ENCODE measurements at places on chromosomes 1 and 21.
A peak's percentile ranks its signal among the peaks of the same experiment; 100 is the strongest.

DNA sequence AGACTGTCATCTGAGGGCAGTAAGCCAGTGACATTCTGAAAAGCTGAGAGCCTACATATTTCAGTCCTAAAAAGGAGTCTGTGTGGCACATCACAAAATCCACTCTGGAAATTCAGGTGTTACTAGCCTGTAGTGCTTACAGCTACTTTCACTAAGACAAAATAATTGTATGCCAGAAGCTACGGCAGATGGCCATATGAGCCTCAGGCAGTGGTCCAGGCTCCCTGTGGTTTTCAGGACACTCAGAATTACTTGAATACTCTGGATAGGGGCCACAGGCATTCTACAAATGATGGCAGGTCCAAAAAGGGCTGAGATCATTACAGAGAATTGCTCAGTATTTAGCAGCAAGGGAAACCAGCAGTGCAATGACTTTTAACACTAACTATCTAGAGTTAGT lies 527.1 kb downstream of the MRPL39 start:
- no peak for DNase-seq

DNA sequence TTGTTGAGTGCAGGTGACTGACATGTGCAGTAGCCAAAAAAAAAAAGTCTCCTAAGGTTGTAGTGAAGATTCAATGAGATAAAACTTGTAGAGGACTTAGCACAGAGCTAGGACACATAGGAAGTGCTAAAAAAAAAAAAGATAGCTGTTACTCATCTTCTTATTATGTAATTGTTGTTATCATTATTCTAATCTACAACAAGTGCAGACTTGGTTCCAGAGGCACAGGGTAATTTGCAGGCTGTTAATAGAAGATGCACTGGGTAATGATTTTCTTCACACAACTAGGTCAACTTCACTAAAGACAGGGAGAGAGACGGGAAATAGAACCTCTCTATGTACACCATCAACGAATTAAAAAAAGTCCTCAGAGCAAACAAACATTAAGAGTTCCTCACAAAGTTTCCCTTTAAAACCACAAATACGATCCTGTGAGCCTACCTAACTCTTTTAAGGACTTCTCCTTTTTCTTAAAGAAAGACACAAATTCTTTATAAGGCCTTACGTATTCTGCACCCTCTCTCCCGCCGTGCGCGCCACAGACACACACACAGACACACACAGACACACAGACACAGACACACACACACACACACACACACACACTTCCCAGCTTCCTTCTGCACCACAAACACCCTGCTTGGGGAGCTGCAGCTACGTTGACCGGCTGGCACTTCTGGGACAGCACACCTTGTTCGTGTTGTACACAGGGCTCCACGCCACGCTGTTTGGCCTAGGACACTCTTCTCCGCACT lies 49.8 kb upstream of the GADD45A start:
- no peak for DNase-seq

GRCh38 chr1:20399196-20399595 lies 86.8 kb downstream of the CAMK2N1 start:
- no peak for DNase-seq

- DNase-seq = no peak
Observed at GRCh38 chr1:194062526-194062925, 876.1 kb upstream of the B3GALT2 start.

GRCh38 chr1:226373376-226373775 lies 34.5 kb downstream of the PARP1 start:
- DNase-seq = no peak

- no peak for DNase-seq
Observed at GRCh38 chr1:178637841-178638240, 87.2 kb upstream of the RALGPS2 start.

- peak; percentile 81 for DNase-seq
Observed at GRCh38 chr21:36125512-36126207, 9.2 kb upstream of the CBR3 start.

DNA sequence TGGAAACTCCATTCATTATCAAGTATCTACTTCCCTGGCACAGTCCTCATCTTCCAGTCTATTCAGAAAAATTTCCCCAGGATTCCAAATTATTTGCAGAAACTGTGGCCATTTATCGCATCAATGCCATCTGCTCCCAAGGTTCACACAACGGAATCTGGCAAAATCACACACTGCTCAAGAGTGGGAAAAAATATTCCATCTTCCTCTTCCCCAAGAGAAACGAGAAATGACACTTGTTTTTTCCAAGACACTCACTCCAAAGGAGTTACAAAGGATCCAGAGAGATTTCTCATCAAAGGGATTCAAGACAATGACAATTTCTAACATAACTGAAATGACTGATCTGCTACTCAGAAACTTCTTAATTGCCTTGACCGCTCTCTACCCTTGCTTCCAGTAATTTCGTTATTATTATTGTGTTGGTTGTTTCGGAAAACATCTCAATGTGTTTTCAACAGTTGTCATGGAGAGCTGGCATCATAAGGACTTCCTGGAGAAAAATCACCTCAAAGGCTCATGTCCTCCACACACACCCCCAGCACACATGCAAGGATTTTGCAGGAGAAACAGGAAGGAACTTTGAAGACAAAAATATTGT lies 128.0 kb downstream of the PSMG1 start:
- no peak for DNase-seq

DNA sequence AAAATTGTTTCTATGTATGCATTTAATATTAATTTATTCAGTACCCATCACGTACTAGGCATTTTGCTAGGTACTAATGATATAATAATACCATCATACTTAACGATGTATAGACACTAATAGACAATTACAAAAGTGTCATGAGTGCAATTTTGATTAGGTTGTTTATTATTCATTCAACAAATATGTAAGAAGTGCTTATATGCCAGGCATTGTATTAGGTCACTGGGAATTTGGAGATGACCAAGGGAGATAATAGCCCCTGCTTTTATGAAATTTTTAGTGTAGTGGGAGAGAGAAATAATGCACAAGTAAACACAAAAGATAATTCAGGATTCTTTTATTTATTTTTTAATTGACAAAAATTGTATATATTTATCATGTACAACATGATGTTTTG lies 18.6 kb downstream of the C1orf185 start:
- no peak for DNase-seq

DNA sequence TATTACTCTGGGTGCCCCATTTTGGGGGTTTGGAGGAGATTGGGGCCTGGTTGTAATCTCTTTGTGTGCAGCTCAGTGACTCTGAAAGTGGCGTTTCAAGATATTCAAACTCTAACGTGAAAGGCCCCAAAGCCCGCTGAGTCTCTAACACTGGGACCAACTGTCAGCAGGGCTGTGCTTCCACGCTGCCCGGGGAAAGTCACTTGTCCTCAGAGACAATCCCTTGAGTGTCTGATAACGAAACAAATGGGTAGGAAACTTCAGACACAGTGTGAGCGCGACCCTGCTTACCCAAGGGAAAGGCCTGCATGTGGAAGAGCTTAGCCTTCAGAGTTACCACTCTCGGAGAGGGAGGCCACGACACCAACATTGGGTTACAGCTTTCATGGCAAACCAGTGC lies 837 bp downstream of the UBASH3A start:
- no peak for DNase-seq

DNA sequence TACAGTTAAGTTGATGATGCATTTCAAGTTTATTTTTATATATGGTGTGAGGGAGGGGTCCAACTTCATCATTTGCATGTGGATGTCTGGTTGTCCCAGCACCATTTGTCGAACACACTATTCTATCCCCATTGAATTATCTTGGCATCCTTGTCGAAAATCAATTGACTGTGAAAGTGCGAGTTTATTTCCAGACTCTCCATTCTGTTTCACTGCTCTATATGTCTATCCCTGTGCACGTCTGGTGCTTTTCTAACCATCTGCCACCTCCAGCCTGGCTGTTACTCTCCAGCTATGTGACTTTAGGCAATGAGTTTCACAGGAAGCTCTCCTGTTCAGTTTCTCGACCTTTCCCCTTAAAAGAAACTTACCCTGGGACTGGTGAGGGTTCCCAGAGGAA lies 137.1 kb upstream of the KLHDC7A start:
- DNase-seq = no peak

GRCh38 chr1:63099188-63099587 lies 223.2 kb upstream of the FOXD3 start:
- no peak for DNase-seq

DNA sequence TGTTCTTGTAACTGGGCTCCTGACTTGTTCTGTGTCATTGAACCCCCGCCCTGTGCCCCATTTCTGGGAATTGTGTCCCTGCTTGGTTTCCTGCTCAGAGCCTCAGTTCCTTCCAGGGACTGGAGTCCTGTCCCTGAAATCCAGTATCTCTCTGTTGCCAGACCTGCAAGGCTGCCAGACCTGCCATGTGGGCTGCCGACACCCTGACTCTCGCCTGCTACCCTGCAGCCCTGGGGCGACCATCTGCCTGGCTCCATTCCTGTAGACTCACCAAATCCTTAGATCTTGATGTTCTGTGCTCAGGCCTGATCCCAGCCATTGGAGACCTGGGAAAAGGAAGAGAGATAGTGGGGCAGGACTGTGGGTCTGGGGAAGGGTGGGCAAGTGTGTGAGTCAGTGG lies 383.3 kb upstream of the PROX1 start:
- no peak for DNase-seq

GRCh38 chr1:19949016-19949415 lies 25.6 kb upstream of the PLA2G2E start:
- DNase-seq = no peak

- DNase-seq = no peak
Observed at GRCh38 chr1:156721535-156721934, 6.7 kb upstream of the METTL25B start.

DNA sequence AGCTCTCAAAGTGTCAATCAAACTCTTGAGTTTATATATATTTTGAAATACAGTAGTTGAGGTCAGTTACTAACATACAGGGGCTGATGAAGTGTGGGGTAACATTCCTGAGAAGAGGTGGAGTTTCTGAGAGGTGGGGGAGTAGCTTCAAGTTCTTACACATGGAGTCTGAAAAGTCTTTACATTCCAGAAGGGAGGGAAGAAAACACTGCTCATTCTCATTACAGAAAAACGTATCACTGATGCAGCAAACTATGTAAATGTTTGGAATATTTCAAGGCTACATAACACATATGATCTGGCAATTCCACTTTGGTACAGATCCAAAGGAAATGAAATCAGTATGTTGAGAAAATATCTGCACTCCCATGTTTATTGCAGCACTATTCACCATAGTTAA lies 1065.8 kb upstream of the B3GALT2 start:
- no peak for DNase-seq

DNA sequence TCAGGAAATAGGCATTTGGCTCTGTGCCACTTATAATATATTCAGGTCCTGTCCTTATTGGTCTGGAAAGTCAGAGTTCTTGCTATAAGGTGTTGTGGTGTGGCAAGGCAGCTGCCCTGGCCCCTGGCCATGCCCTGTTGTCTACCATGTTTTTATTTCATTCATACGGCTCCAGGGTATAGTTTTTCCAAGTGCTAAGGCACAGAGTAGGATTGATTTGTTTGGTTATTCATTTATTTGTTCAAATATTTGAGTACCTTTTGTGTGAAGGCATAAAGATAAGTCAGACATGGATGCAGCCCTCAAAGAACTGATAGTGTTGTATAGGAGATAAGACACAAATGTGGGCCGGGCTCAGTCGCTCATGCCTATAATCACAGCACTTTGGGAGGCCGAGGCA lies 10.1 kb downstream of the ZBTB8B start:
- DNase-seq = no peak

GRCh38 chr1:12654657-12655056 lies 10.8 kb downstream of the AADACL4 start:
- DNase-seq = no peak

GRCh38 chr1:156801409-156802121 lies 15.1 kb downstream of the SH2D2A start:
- no peak for DNase-seq

DNA sequence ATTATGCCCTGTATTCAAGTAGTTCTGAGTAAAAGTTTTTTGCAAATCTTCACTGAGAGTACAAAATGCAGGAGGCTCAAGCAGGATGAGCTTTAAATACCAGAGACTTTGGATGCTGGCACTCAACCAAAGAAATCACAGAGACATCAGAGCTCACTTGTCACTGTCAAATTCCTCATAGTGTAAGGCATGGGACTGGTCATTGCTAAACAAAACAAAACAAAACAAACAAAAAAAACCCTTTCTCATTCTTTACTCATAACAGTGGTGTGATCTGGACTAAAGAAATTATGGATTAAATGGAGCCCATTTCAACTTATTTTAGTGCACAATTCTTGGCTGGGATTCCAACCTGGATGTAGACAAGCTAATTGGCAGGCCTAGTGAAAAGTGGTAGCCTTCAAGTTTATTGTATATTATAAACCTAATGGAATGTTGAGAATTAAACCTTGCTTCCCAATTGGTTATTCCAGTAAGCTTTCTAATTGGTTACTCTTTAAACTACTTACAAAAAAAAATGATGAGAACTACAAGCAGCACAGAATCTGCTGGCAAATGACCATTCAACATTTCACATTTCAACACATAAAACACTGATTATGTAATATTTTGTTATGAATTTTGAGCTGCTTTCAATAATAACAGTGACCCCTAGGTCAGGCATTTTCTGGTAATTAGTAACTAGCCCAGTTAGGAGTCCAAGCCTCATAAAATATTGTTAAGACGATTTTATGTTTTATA lies 30.6 kb upstream of the NEK7 start:
- no peak for DNase-seq

- DNase-seq = no peak
Observed at GRCh38 chr1:120178799-120179756, 2.8 kb upstream of the SEC22B start.

GRCh38 chr1:58836408-58836807 lies 52.6 kb upstream of the JUN start:
- no peak for DNase-seq

- DNase-seq = no peak
Observed at GRCh38 chr1:24923485-24924113, 6.5 kb downstream of the RUNX3 start.

DNA sequence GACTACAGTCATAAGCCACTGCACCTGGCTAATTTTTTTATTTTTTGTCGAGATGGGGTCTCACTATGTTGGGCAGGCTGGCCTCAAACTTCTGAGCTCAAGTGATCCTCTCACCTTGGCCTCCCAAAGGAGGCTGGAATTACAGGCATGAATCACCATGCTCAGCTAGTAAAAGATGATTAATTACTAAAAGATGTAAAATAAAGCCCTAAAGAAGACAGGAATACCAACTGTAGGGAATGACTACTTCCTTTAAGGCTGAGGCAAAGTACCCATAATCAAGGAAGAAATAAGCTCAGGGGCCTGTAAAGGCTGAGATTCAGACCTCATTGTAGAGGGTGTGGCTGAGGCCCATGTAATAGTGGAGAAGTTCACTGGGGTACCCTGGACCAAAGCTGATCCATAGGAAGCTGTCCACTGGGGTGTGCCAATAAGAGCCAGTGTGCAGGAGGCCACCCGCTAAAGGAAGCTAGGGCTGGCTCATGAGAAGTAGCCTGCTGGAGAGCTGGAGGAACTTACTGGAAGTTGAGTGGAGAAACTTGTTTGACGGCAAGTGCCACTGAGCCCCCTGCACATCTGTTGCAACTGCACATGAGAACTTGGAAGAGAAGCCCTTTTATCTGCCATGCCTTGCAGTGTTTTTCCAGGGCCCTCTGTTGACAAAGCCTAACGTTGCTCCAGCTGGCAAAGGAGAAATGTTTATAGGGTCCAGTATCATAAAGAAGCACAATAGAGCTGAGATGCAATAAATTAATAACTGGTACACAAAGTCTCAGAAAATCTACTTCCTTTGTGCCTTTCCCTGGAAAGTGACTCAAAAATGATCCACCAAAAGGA lies 17.8 kb upstream of the SERTAD4 start:
- DNase-seq = no peak
